ENCODE measurements at places on chromosomes 1 and 21.
A peak's percentile ranks its signal among the peaks of the same experiment; 100 is the strongest.

DNA sequence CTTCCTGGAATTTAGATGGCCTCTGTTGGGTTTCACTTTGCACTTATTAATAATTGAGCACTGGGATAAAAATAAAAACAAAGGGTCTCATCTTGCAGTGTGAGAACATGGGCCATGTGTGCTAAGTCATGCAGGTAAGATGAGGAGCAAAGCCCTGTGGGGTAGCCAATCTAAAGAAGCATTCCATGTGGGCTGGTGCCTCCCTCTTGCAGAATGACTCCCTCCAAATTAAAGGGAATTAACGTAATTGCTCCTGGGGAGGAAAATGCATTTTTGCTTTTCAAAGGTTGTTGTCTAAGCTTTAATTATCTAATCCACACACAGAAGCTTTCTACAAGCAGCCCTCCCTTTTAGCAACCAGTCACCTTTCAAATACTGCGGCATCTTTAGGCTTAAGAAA, 69.8 kb downstream of the CDC14A start:
- no peak for DNase-seq

DNA sequence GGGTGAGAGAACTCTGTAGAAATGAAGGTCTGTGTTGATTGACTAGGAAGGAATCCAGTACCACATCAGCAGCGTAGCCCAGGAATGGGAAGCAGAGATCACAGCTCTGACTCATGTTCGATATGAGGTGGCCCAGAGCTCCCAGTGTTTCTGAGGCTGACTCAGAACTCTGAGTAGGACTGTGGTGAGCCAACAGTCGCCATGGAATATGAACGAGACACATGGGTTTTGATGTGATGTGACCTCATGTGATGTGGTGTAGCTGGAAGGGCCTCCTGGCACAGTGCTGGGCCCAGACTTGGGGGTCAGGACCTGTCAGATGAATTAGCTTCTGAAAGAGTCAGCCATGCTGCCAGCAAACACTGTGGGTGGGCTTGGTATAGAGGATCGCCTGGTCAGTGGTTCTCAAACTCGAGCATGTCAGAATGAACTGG, 237.0 kb downstream of the MRPL39 start:
- peak; percentile 36 for DNase-seq

DNA sequence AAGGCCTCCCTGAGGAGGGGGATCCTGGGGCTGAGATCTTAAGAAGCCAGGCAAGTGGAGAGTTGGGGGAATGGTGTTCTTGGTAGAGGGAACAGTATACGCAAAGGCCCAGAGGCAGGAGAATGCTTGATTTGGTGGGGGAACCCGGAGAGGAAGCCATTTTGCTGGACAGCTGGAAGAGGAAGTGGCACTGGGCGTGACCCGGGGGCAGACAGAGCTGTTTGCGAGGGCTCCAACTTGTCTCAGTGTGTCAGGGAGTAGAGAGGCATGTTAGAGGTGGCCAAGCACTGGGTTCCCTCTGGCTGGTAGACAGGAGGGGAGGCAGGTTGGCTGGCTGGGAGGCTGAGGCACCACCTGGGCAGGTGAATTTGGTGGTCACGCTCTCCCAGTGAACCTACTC, 96.3 kb upstream of the ACTL8 start:
- DNase-seq: no peak

DNA sequence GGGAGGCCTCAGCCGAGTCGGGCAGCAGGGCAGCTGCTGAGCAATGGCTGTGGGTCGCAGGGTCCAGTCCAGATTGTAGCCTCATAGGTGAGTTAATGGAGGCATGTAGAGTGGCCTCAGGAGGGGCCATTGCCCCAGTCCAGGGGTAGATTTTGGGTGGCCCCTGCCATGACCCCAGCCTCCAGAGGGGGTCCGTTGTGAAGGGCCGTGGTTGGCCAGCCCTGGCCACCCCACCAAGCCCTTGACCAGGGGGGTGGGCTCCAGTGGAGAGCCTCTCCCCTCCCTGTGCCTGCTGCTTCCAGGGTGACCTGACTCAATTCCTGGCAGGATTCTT, 26.1 kb downstream of the TRPM2 start:
- DNase-seq: no peak

GRCh38 chr1:167158111-167158812, 62.4 kb upstream of the POU2F1 start:
- DNase-seq: no peak

DNA sequence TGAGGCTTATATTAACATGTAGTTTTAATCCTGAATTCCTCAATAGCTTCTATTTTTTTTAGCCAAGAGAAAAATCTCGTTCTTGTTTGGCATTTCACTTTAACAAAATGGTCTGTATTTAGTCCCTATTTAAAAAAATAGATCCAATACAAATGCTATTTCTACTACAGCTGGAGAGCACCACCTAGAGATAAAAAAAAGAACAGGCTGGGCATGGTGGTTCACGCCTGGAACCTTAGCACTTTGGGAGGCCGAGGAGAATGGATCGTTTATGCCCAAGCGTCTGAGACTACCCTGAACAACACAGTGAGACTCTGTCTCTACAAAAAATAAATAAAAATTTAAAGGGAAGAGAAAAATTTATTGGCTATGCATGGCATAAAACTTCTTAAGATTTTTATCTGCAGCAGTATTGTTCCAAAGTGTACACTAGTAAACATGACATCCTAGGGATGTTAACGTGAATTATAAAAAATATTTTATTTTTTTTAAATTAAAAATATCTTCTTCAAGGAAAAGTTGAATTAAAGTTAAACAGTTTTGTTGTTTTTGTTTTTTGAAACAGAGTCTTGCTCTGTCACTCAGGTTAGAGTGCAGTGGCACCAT, 4.4 kb downstream of the ST7L start:
- no peak for DNase-seq

DNA sequence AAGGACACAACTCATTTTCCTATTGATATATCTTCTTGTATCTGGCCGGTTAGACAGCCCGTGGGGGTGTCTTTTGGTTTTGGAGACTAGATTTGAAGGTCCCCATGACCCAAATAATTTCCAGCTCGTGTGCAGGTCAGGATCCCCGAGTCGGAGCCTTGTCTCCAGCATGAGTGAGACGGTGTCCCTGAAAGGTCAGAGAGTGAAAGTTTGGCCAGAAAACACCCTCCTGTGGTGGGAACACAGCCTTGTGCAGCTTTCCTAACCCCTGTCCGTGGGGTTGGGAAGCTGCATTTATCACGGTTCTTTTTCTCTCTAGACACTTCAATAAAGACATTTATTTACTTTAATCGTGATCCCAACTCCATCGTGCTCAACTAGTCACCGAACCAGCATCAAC, 17.6 kb downstream of the COQ8A start:
- DNase-seq: no peak

DNA sequence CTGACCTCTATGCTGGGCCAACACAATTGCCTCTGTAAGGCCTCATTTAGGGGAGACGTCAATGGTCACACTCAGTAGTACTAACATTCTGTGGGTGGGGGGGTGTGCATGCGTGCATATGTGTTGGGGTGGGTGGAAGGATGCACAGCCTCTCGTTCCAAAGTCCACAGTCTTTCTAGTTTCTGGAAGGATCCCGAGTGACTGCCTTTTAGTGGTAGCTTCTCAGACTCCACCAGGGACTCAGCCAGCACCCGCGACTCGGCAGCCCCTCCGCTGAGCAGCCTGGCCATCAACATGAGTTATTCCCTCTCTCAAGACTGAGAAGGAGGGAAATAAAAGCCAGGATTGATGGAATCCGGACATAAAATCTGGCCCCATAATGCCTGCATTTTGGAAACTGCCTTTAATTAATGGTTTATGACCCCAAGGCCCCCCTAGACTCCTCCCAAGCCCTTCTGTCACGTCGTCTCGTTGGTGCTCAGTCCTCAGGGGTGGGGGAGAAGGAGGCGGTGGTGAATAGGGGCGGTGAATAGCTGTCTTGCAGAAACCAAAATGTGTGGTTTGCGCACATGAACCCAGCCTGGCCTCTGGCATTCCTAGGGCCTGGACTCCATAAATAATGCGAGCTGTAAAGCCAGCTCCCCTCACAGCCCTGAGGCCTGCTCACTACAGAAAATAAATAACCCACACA, 65.1 kb upstream of the TMEM51 start:
- DNase-seq: peak; percentile 31

GRCh38 chr1:159936273-159936904, 9.0 kb downstream of the IGSF9 start:
- no peak for DNase-seq

DNA sequence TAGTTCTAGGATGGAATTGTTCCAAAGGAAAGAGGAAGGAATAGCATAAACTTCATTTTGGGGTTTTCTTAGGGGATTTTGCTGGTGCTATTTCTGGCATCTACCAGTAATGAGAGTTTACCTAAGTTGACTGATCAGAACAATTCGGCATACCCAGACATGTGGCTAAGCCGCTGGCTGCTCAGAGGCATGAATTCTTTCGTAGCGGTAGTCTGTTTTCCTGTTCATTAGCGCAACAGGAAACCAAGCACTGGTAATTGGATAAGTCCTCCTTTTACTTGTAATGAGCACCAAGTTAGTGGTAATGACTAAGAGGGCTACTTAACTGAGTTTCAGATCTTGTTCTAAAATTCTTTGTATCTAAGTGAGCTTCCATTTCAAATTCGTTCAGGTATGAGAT, 38.6 kb downstream of the C21orf91 start:
- no peak for DNase-seq

DNA sequence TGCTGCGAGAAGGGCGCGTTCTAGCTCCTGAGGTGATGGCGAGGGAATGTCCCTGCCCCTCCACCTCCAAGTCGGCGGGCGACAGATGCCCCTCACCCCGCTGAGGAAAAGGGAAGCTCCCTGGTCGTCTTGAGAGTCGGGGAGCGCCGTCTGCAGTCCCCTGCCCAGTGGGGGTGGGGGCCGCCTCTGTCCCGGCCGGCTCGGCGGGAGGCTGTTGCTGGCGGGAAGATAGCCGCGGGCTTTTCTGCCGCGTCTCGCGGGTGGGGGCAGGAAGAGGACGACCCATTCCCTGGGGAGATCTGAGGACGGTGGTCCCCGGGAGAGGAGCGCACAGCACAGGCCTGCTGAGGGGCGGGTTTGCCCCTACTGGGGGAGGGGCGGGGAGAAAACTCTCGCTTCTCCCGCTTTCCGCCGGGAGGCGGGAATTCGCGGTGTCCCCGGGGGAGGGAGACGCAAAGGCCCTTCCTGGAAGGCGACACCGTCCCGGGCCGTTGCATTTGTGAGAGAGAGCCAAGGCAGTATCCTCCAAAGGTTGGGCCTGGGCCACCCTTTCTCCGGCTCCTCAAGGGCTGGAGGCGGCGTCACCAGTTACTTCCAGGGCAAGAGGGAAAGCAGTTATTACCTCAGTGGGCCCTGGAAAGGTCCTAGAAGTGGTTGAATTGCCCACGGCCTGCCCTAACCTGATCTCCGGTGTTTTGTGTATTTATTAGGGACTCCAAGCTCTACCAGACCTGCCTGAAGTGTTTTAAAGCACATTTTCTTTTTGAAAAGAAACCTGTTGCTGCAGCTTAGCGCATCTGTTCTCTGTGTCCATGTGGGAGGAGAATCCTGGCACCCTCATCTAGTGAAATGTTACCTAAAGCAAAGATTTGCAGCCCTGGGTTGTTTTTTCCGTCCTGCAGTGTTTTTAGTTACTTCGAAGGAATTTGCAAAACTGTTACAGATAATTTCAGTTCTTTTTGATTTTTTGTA, 648 bp downstream of the S100PBP start:
- DNase-seq: peak; percentile 68

GRCh38 chr1:6423321-6423999, 1.1 kb upstream of the ESPN start:
- DNase-seq: peak; percentile 17

DNA sequence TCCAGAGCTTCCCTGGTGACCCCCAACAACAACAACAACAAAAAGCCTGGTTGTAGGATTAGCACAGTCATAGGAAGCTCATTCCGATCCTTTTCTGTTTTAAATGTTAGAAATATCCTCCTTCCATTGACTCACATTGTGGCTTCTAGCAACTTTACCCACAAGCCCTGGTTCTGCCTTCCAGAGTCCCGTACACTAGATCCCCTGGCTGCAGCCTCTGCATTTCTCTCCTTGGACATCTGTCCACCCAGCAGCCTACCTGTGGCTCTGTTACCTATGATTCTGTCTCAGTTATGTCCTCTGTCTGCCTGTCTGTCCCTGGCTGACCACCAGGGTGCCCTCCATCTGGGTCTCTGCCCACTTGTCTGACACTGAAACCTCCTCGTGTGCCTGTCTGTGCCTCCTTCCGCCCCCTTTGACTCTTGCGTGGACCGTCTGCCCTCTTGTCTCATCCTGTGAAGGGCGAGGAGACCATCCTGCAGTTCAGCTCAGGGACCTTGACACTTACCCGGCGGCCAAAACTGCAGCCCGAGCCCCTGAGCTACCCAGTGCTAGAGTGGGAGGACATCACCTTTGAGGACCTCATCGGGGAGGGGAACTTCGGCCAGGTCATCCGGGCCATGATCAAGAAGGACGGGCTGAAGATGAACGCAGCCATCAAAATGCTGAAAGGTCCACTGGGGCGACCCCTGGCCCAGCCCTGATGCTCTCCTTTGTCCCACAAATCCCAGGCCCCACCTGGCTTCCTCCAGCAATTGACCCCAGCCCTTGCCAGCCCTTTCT, 16.1 kb downstream of the TIE1 start:
- DNase-seq: no peak
